ENCODE measurements at places on chromosomes 11 and 22.

- no peak overlapping the region for H3K27ac ChIP-seq
- H3K27me3 ChIP-seq: no peaks in the 10 kb centered on the region
- H3K4me3 ChIP-seq: no peak overlapping the region
- no peaks in the 10 kb centered on the region for H3K36me3 ChIP-seq
- no peak for DNase-seq
Measured at GRCh38 chr11:132024587-132025295, 654.3 kb downstream of the NTM start.

DNA sequence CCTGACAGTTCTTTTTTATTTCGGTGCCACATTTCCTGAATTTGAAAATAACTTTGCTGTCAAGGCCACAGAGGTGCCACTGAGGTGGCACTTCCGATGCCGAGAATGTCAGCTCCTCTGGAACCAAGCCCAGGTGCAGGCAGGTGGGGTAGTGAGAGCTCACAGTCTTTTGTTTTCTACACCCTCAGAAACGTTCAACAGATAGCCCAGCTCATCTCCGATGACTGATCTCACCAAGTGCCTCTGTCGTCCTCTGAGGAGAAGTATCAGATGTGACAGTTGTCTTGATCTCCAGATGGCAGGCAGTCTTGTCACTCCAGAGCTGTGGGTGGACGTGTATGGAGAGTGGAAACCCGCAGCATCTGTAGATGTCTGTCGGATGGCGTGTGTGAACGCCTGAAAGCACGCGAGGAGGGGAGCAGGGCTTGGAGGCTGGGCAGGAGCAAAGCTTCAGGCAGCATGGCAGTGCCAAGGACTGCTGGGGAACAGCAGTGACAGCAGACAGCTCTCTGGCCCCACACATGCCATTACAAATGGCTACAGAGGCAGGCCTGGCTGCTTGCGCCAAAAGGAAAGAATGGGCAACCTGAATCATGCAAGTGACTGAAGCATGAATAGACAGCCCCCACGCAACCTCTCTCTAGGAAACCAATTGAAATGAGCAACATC is 877.0 kb downstream of the OPCML start:
- no peaks in the 10 kb centered on the region for H3K4me1 ChIP-seq
- no peaks in the 10 kb centered on the region for H3K36me3 ChIP-seq
- DNase-seq: no peak
- no peak overlapping the region for H3K4me3 ChIP-seq
- H3K27me3 ChIP-seq: peaks cover 2% of the 10 kb centered on the region
- H3K27ac ChIP-seq: no peak overlapping the region

GRCh38 chr11:67502328-67502979 is 2.7 kb downstream of the PITPNM1 start:
- H3K27me3 ChIP-seq: peaks cover 18% of the 10 kb centered on the region
- no peak for DNase-seq
- peaks cover 43% of the 10 kb centered on the region for H3K4me1 ChIP-seq

GRCh38 chr11:107282195-107282594 is 175.4 kb downstream of the CWF19L2 start:
- no peaks in the 10 kb centered on the region for H3K27me3 ChIP-seq
- H3K36me3 ChIP-seq: peaks cover 9% of the 10 kb centered on the region
- DNase-seq: no peak
- H3K4me3 ChIP-seq: no peak overlapping the region
- no peak overlapping the region for H3K27ac ChIP-seq
- no peaks in the 10 kb centered on the region for H3K4me1 ChIP-seq

DNA sequence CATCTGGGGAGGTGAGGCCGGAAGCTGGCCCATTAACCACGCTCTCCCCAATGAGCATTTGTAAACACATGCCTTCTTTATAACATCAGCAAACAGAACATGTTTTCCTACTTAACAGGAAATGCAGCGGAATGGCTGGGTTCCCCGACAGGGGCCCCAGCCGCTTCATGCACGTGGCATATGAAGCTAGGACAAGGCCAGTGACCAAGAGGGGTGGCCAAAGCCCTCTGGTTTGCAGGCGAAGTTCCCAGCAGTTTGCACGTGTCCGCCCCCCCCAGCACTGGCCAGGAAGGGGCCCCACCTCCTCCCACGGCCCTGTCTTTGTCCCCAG is 38.7 kb upstream of the LINC01488 start:
- DNase-seq: no peak
- peaks cover 10% of the 10 kb centered on the region for H3K4me1 ChIP-seq
- H3K36me3 ChIP-seq: no peaks in the 10 kb centered on the region
- peaks cover 8% of the 10 kb centered on the region for H3K27me3 ChIP-seq

GRCh38 chr11:60982184-60982583 is 10.7 kb downstream of the CD6 start:
- no peaks in the 10 kb centered on the region for H3K27me3 ChIP-seq
- no peak overlapping the region for H3K4me3 ChIP-seq
- peaks cover 49% of the 10 kb centered on the region for H3K4me1 ChIP-seq
- DNase-seq: no peak

GRCh38 chr22:20237480-20238440 is 30.4 kb downstream of the RTN4R start:
- H3K36me3 ChIP-seq: no peaks in the 10 kb centered on the region
- H3K27ac ChIP-seq: peak overlapping the region; percentile 84
- H3K27me3 ChIP-seq: no peaks in the 10 kb centered on the region
- DNase-seq: peak; percentile 78
- H3K4me3 ChIP-seq: peak overlapping the region; percentile 24

- H3K4me1 ChIP-seq: no peaks in the 10 kb centered on the region
- H3K27ac ChIP-seq: no peak overlapping the region
Measured at GRCh38 chr11:63032457-63032856, 16.8 kb upstream of the SLC22A8 start.

DNA sequence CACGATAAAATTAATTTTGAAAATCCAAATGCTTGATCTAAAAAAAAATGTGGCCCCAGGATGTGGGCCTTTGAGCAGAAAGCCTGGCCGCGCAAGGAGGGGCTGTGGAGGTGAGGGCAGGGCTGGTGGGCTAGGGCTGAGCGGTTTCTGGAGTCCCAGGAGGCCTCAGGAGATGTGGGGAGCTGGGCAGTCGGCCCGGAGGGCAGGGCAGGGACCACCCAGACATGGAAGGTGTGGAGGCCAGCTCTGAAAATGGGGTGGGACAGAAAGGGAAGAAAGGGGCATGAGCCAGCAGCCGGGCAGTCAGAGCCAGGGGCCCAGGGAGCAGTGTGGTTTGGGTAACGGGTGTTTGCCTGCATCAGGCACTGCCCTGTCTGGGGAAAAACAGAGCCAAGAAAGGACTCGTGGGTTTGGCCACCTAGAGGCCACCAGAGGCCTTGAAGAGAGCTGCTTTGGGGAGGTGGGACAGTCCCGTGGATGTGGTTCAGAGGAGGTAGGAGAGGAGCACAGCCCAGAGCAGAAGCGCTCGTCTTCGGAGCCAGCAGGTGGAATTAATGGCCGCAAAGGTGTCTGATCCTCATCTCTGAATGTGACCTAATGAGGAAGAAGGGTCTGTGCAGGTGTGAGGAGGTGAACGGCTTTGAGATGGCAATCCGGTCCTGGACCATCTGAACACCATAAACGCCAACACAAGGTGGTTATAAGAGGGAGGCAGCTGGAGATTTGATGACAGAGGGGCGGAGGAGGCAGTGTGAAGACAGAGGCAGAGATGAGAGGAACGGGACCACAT is 50.2 kb downstream of the IGF2 start:
- no peak overlapping the region for H3K27ac ChIP-seq
- H3K4me3 ChIP-seq: no peak overlapping the region
- DNase-seq: no peak
- no peaks in the 10 kb centered on the region for H3K4me1 ChIP-seq
- H3K36me3 ChIP-seq: no peaks in the 10 kb centered on the region

DNA sequence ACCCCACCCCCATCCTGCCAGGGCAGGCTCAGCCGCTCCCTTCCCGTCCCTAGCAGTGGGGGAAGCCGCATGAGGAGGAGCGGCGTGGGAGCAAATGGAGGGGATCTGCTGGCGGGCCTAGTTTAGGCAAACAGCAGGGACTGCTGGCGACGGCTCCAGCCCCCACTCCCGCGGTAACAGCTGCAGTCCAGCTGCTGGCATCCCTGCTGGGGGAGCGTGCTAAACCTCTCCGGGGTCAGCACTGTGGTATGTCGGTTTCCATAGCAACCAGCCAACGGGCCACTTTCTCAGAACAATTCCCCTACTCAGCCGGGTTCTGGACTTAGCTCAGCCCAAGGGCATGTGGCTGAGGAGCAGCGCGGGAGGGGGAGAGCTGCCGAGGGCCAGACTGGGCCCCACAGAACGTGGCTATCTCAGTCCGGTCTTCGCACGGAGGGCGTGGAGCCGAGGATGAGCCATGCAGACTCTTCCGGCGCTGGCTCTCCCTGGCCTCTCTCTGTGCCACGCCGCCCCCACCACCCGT is 98.8 kb downstream of the PKNOX2 start:
- no peak for DNase-seq
- no peaks in the 10 kb centered on the region for H3K4me1 ChIP-seq
- H3K4me3 ChIP-seq: no peak overlapping the region
- no peak overlapping the region for H3K27ac ChIP-seq
- H3K27me3 ChIP-seq: peaks cover 3% of the 10 kb centered on the region

GRCh38 chr11:121071846-121072450 is 29.1 kb upstream of the TECTA start:
- peaks cover 47% of the 10 kb centered on the region for H3K36me3 ChIP-seq
- no peak for DNase-seq
- H3K27me3 ChIP-seq: peaks cover 2% of the 10 kb centered on the region

DNA sequence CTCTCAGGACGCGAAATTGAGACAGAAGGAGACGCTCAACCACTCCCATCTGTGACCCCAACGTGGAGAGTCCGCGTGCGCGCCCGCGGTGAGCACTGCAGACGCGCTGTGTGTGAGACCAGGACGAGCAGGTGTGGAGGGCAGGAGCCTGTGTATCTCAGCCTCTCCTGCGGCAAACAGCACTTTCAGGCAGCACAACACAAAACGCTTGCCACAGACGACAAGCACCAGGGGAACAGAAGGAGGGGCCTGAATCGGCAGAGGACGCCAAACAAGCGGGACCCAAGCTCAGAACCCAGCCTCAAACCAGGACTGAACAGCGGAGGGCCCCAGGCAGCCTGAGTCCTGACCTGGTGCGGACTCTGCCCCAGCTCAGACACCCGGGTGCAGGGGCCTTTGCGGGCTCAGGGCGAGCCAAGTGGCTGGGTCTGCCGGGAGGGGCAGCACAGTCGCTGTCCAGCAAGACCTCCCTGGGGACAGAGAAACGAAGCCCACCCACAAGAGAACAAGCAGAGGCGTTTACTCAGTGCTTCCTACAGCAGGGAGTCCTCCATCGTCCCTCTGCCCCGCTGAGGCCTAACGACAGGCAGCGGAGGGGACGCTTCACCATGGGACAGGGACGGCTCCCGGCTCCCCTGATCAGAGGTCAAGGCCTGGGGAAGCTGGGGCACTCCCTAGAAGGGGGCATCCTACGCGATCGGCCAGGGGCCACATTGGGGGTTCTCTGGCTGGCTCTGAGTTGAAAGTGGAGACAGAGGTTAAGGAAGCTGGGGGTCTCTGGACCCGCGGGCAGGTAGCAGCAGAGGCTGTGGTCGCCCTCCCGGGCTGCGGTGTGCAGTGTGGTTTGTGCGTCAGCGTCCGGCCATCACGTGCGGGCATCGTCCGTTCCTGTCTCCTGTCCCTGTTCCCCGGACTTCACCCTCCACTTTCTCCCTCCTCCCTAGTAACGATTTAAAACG is 560.8 kb downstream of the BRD1 start:
- no peak for DNase-seq
- H3K27ac ChIP-seq: no peak overlapping the region
- H3K4me3 ChIP-seq: no peak overlapping the region
- no peaks in the 10 kb centered on the region for H3K4me1 ChIP-seq

DNA sequence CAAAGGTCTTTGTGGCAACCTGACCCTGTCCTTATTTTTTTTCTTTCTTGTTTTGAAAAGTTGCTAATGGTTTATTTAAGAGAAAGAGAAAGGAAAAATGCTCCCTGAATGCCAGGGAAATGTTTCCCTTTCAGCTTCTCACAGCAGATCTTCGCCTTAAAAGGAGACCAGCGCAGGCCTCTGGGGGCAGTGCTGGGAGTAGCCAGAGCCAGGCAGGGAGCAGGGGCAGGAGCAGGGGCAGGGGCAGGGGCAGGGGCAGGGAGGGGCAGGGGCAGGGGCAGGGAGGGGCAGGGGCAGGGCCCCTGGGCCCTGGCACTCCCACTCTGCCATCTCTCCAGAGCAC is 5.1 kb downstream of the MOB2 start:
- H3K27me3 ChIP-seq: no peaks in the 10 kb centered on the region
- H3K27ac ChIP-seq: no peak overlapping the region
- H3K36me3 ChIP-seq: peaks cover 2% of the 10 kb centered on the region
- DNase-seq: no peak

DNA sequence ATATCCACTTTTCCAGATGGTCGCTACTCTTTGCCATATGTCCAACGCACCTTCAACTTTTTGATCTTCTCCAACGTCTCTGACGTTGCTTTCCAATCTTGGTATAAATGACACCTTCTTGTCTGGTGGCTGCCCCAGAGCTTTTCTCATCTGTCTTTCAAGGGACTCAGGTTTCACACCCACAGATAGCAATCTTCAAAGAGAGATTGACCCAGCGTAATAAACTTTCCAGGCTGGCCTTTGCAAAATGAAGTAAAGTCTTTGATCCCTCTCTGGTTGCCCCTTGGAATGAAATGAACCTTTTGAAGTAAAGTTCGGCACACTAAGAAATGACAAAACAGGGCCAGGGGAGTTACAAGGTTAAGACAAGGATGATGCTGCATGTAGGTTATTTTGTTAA is 138.4 kb upstream of the BDNF start:
- H3K4me1 ChIP-seq: no peaks in the 10 kb centered on the region
- DNase-seq: no peak
- no peaks in the 10 kb centered on the region for H3K27me3 ChIP-seq
- no peaks in the 10 kb centered on the region for H3K36me3 ChIP-seq

- peak overlapping the region; percentile 73 for H3K27ac ChIP-seq
- peaks cover 81% of the 10 kb centered on the region for H3K4me1 ChIP-seq
- no peak overlapping the region for H3K4me3 ChIP-seq
- peaks cover 3% of the 10 kb centered on the region for H3K36me3 ChIP-seq
- no peaks in the 10 kb centered on the region for H3K27me3 ChIP-seq
Measured at GRCh38 chr11:48088682-48089050, 108.3 kb downstream of the PTPRJ start.

- H3K36me3 ChIP-seq: no peaks in the 10 kb centered on the region
- no peak overlapping the region for H3K27ac ChIP-seq
- H3K4me3 ChIP-seq: no peak overlapping the region
- H3K4me1 ChIP-seq: peaks cover 40% of the 10 kb centered on the region
- DNase-seq: no peak
Measured at GRCh38 chr11:85828640-85828978, 17.7 kb upstream of the SYTL2 start.

DNA sequence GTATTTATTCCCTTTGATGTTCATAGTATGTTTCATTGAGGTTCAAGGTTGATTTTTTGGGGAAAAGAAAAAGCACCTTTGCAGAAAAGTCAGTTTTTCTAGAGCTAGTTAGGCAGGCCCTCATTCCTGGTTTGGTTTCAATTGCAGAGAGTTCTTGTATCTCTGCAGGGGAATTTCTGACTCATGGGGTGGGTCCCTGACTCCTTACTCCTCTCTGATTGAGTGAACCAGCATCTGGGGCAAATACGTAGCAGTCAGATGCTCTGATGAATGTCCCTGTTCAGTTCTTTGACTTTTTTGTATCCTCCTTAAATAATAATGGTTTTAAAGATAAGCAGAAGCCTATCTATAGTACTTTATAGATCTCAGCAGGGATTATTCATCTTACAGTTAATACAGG is 7.7 kb upstream of the NCR3LG1 start:
- no peak overlapping the region for H3K4me3 ChIP-seq
- H3K27me3 ChIP-seq: no peaks in the 10 kb centered on the region
- no peaks in the 10 kb centered on the region for H3K4me1 ChIP-seq
- H3K36me3 ChIP-seq: peaks cover 4% of the 10 kb centered on the region
- no peak for DNase-seq
- H3K27ac ChIP-seq: no peak overlapping the region

- DNase-seq: no peak
- H3K27ac ChIP-seq: no peak overlapping the region
- no peak overlapping the region for H3K4me3 ChIP-seq
- H3K36me3 ChIP-seq: no peaks in the 10 kb centered on the region
- no peaks in the 10 kb centered on the region for H3K27me3 ChIP-seq
- peaks cover 9% of the 10 kb centered on the region for H3K4me1 ChIP-seq
Measured at GRCh38 chr11:76291576-76292526, 85.5 kb upstream of the WNT11 start.

Data from immature natural killer cell (primary cell).